Stimulated activated effector memory CD8-positive, alpha-beta T cell treated with anti-CD3 and anti-CD28 coated beads, Interleukin-12 subunit alpha, Interleukin-12 subunit beta, amount 100 ng/mL, for 72 hours (primary cell): ENCODE measurements at places on chromosomes 7 and 10.

GRCh38 chr7:602341-603141 lies 82.9 kb upstream of the PDGFA start:
- DNase-seq: peak; percentile 89

DNA sequence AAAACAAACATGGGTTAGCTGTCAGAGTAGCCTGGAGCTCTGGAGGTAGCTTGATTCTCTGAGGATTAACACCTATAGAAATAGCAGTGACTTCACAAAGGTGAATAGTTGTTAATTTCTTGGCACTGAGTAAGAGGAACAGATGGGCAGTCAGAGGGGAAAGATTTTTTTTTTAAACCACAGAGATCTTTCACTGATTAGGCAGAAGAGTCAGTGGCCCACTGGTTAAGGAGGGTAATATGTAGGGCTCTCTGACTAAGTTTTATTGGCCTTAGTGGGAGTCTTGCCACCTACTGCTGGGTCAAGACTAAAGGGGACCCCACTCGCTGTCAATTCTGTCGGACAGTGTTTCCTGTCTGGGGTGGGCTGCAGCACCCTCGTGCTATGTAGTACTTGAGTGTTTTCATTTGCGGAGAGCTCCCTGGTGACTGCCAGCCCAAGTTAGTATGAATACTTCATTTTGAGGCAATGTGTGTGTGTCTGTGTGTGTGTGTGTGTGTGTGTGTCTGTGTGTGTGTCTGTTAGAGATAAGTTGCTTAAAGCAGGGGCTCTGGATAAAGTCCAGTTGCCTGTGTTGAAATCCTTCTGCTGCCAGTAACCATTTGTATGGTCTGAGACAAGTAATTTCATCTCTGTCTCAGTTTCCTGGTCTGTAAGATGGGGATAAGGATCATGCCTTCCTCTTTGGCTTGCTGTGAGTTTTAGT lies 145.2 kb downstream of the ARID5B start:
- no peak for DNase-seq

DNA sequence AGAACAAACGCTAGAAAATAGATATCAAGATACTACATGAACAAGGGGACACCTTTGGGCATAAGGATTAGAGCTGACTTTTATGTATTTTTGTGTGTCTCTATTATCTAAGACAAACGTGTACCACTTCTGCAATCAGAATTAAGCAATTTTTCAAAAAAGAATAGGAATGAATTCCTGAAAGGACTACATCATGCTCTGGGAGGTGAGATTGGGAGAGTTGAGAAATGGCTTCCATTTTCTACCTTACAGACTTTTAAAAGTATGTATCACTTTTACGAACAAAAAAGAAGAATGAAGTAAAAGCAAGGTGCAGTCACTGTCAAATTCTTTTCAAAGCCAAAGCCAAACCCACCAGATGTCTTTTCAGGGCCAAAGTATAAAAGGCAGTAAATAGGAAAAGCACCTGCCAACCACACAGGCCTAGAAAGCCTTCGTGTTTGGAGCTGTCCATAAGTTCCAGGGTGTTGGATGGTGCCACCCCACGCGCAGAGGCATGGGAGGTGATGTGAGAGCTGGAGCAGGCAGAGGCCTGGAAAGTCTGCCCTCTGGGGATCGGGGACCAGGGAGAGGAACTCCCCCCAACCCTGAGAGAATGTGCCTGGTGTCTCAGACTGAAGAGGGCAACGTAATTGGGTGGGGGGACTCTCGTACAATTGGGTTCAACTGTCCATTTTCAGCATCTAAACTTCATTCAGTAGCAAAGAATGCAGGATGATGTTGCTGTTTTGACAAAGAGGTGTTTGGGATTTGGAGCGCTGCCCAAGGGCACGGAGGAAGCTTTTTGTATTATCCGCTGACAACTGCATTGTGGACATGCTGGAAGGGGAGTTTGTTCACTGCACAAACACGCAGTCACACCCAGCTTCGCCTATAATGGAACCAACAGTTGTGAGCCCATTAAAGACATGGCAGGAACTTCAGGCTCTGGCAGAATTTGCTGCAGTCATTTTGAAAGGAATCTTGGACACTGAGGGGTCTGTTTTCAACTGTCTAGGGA lies 17.6 kb upstream of the CTBP2 start:
- no peak for DNase-seq

DNA sequence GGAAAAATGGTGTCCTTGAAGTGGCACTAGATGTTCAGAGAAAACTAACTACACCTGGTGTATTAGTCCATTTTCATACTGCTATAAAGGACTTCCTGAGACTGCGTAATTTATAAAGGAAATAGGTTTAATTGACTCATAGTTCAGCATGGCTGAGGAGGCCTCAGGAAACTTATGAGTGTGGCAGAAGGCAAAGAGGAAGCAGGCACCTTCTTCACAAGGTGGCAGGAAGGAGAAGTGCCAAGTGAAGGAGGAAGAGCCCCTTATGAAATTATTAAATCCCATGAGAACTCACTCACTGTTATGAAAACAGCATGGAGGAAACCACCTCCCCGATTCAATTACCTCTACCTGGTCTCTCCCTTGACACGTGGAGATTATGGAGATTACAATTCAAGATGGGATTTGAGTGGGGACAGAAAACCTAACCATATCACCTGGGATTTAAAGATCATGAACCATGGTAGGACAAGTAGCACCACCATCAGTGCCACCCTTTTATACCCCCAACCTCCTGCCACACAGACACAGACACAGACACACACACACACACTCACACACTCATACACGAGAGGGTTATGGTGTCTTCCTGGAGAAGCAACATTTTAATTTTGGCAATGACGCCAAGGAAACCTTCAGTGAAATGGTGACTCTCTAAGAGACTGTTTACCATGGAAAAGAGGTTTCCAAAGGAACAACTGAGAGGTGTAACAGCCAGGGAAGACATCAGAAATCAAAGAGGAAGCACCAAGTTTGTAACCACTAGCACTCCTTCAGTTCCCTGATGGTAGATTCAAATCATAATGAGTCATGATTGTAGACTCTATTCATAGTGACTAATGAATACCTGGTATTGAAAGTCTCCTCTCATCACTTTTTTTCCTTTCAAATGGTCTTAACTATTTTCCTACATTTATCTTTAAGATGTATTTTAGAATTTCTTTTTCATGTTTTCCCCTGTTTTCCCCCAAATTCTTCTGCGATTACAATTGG lies 41.8 kb upstream of the WNT16 start:
- DNase-seq: no peak

GRCh38 chr10:76401006-76401405 lies 969.6 kb downstream of the LRMDA start:
- no peak for DNase-seq

- no peak for DNase-seq
Measured at GRCh38 chr7:130372402-130373165, 7.7 kb upstream of the CPA1 start.

DNA sequence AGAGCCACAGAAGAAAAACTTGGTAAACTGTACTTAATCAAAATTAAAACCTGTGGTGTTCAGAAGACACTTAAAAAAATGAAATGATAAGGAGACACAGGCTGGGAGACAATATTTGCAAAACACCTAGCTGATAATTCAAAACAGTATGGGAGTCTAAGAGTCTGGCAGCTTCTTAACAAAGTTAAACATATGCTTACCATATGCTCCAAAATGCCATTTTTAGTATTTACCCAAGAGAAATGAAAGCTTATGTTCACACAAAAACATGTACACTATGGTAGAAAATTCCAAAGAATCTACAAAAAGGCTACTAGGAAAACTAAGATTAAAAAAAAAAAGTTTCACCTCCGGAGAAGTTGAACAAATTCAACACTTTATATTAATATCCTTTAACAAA lies 48.6 kb downstream of the ITGB1 start:
- DNase-seq: no peak
